Cardiac muscle cell (in vitro differentiated cells and primary cell): ENCODE measurements at places on chromosomes 3 and 15.

GRCh38 chr15:60391722-60392315, 6.0 kb downstream of the ANXA2 start:
- DNase-seq = no peak

GRCh38 chr3:134887536-134887935, 92.5 kb downstream of the EPHB1 start:
- no peak for DNase-seq

DNA sequence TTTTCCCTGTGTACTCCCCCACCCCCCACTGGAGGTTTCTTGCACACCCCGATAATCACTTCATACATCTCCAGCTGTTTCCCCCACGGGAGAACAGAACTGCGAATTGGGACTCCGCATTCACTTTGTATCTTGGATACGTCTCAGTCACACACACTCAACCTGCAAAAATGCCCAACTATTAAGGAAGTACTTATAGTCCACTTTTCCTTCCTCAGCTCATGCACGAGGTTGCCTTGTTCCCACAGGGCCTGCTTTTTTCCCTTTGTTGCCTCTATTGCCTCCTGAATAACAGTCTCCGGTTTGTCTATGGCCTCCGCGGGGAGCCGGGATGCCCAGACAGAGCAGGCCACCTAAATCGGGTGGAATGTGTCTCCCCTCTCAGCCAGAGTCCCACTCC, 282.3 kb downstream of the PYDC2 start:
- no peak for DNase-seq

DNA sequence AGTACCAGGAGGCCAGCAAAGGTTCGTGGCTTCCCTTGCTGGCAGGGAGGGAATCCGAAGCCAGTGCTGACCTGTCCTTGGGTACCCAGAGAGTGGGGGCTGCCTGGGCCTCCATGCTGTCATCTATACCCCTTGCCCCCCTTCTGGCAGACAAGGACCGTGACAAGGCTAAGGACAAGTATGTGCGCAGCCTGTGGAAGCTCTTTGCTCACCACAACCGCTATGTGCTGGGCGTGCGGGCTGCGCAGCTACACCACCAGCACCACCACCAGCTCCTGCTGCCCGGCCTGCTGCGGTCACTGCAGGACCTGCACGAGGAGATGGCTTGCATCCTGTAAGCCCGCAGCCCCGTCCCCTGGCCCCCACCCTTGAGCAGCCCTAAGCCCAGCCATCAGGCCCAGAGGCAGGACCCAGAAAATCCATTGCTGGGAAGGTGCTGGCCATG, 2.8 kb downstream of the FES start:
- no peak for DNase-seq
